HepG2 (cell line): ENCODE measurements at places on chromosomes 2 and 18. TPM values are rescaled to one million over a fixed set of nuclear protein-coding genes. Genes with fewer than 3 reads are reported as not detected.

DNA sequence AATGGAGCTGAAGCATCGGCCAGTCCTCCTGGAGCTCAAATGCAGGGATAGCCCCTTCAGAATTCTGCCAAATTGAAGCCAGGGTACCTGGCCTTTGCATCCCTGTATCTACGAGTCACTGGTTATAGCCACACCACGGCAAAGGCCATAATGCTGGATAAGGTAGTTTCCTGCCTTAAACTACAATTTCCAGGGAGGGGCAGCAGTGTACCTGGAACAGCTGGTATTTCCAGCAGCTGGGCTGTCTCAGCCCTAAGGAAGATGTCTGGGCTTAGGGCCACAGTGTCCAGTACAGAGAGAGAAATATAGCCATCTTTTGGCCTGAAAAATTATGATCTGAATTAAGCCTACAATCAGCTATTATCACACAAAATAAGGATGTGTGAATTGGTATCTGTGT, 180.3 kb downstream of the GCA start:
- DNase-seq = peak; percentile 45

DNA sequence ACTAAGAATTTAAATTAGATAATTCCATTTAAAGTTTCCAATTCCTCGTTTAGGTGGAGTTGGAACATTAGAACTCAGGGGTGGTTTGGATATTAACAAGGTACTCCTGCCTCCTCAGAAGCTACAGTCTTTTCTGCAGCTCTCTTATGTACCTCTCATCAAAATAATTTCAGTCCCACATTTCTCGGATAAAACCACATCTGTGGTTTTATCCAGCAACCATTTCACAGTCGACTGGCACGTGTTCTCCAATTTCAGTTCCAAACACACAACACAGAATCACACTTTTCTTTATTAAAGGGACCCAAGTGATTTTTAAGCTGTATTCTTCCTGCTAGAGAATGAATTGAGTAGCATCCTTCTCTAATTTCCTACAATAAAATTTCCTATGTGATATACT, 22.7 kb upstream of the NFU1 start:
- DNase-seq = no peak

DNA sequence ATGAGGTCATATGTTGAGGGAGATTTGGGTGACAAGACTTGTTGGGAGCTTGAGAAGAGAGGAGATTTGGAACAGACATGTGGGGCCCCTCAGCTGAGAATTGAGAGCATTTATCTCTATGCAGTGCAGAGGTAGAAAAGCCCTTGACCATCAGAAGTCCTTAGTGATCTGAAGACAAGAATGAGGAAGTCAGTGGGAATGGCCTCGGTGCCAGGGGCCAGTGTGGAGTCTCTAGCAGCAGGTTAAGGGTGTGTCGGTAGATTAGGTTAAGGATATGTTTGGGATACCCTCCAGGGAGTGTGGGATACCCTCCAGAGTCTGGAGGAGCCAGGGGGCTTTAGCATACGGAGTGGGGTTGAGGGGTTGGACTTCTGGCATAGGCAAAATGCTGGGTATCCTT, 41.6 kb downstream of the FBXO48 start:
- DNase-seq = no peak

MPP4 gene
- total RNA-seq = not detected in 2 replicates

- no peak for DNase-seq
Observed at GRCh38 chr2:178111743-178112142, 494 bp upstream of the RBM45 start.
